ENCODE measurements at places on chromosomes 2 and 18. TPM values are rescaled to one million over a fixed set of nuclear protein-coding genes. Genes with fewer than 3 reads are reported as not detected.

Gene CDKL4
- total RNA-seq, result 0.75 TPM

Gene ALPG
- not detected for total RNA-seq

Gene SFTPB
- total RNA-seq, result under 0.01 TPM

Gene CD8B2
- not detected for total RNA-seq

Gene IL1B
- 1.7 TPM for total RNA-seq

Gene RASGRP3
- total RNA-seq, result 0.62 TPM

Gene DSC3
- total RNA-seq, result 0.12 TPM

Gene TMEM87B
- 44.9 TPM for total RNA-seq

Gene NOTO
- not detected for total RNA-seq

Gene NYAP2
- total RNA-seq, result not detected

Gene MOCOS
- 2.2 TPM for total RNA-seq

Gene INPP4A
- total RNA-seq, result 34.3 TPM

Gene FBXO41
- 2.1 TPM for total RNA-seq

Gene EPG5
- 62.5 TPM for total RNA-seq

Gene GKN2
- total RNA-seq, result not detected

Gene VWA3B
- total RNA-seq, result not detected

Gene ERMN
- total RNA-seq, result not detected

Gene PRSS56
- not detected for total RNA-seq

Gene SLC30A3
- 0.87 TPM for total RNA-seq

Gene KCNJ3
- 0.22 TPM for total RNA-seq

Gene TCF7L1
- 2.3 TPM for total RNA-seq

Gene TSHZ1
- 6.6 TPM for total RNA-seq

Gene CYP27C1
- total RNA-seq, result not detected

Gene SERPINB11
- not detected for total RNA-seq

Gene RAB12
- total RNA-seq, result 66.0 TPM

Gene RFTN2
- total RNA-seq, result 4.2 TPM

Gene IL37
- not detected for total RNA-seq

Gene ANKRD29
- 2.3 TPM for total RNA-seq

Gene CFAP221
- total RNA-seq, result not detected

Gene IL1RL2
- total RNA-seq, result 1.4 TPM

Gene CD302
- 7.1 TPM for total RNA-seq

Gene CRYBA2
- total RNA-seq, result not detected

Gene FAM98A
- 48.0 TPM for total RNA-seq

Gene PRKAG3
- not detected for total RNA-seq

Gene ITPRIPL1
- 5.1 TPM for total RNA-seq

Gene SPATA3
- total RNA-seq, result not detected

Gene ACMSD
- not detected for total RNA-seq

Gene TXNDC2
- 0.22 TPM for total RNA-seq

Gene NXPH2
- not detected for total RNA-seq

Gene NT5C1B
- total RNA-seq, result 0.33 TPM

Gene DLX2
- total RNA-seq, result not detected

Gene ARL6IP6
- total RNA-seq, result 21.1 TPM

Gene SPC25
- 2.6 TPM for total RNA-seq

Gene FEV
- total RNA-seq, result not detected
